Stimulated activated CD8-positive, alpha-beta memory T cell treated with anti-CD3 and anti-CD28 coated beads, Interleukin-4, amount 100 ng/mL, for 24 hours (primary cell): ENCODE measurements at places on chromosomes 2 and 18.

DNA sequence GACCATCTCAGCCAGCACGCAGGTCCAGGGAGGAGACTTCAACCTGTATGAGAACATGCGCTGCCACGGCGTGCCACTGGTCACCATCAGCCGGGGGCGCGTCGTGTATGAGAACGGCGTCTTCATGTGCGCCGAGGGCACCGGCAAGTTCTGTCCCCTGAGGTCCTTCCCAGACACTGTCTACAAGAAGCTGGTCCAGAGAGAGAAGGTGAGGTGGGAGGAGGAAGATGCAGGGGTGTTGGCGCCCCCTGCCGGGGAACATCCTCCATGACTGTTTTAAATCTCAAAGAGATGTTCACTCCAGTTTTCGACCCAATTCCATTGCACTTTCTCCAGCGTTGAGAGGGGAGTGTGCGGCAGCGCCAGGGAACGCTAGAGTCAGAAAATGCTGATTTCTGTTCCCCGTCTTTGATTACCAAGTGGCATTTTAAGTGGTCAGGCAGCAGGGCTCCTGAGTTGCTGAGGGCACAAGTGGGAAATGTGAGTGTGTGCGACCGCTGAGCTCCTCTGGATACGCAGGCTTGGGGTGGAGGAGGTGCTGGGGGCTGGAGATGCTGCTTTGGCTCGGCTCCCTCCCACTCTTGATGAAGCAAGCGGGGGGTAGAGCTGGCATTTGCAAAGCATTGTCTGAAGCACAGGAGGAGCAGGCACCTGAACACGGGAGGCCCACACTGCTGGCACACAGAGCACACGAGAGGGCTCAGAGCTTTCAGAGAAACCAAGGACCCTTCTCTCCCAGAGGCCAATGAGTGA is 27.7 kb upstream of the MAPRE3 start:
- peak; percentile 52 for DNase-seq

- no peak for DNase-seq
These were observed 68.0 kb downstream of the BOLA3 start for GRCh38 chr2:74079522-74080341.

DNA sequence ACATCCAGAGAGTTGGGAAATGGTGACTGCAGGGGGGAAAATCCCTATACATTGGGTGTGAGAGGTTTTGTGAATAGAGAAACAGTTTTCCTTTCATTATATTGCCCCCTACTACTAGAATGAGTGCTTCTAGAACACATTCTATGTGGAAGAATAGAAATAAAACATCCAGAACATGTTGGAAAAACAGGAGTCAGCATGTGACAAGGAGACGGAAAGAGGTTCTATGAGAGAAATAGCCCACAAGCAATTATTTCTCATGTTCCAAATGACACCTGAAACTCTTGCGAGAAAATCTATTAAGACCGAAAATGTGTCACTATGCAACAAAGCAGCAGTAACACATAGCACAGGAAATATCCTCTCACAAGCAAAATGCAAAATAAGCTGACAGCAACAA is 202.7 kb upstream of the SPOPL start:
- DNase-seq: no peak

- no peak for DNase-seq
These were observed 147.7 kb downstream of the WDPCP start for GRCh38 chr2:63440612-63441011.

- DNase-seq: no peak
These were observed 93.6 kb downstream of the MTCL1 start for GRCh38 chr18:8799001-8799400.

- DNase-seq: no peak
These were observed 15.9 kb upstream of the GMPPA start for GRCh38 chr2:219482674-219483405.

GRCh38 chr2:168944065-168944464 is 43.0 kb downstream of the G6PC2 start:
- no peak for DNase-seq

DNA sequence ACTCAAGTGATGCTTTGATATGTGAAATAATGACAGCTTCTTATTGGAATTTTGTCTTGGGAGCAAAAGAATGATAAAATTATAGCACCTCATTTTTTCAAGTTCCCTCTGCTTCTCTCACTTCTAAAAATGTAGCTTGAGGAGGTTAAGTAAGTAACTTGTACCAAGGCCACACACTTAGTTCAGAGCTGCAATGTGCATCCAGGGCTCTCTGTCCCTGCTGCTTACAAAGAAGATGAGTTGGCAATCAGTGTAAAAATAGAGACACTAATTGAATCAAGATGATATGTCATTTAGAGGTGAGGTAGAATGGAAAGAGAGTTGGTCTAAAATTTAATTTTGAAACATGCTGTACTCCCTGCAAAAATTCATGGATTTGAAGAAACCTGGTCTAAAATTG is 312.0 kb upstream of the TNP1 start:
- no peak for DNase-seq

- no peak for DNase-seq
These were observed 34.3 kb upstream of the SNED1 start for GRCh38 chr2:240963868-240964703.

- DNase-seq: no peak
These were observed 103.0 kb downstream of the EHBP1 start for GRCh38 chr2:62808554-62808953.

GRCh38 chr2:109133746-109134145 is 4.7 kb downstream of the SH3RF3 start:
- DNase-seq: no peak

- DNase-seq: no peak
These were observed 241.4 kb downstream of the NCKAP5 start for GRCh38 chr2:133326652-133327397.

- DNase-seq: peak; percentile 3
These were observed 29.1 kb downstream of the ARMC9 start for GRCh38 chr2:231227310-231228162.

- DNase-seq: no peak
These were observed 74.8 kb upstream of the FRZB start for GRCh38 chr2:182941121-182941722.

- DNase-seq: no peak
These were observed 115.6 kb downstream of the SEPTIN10 start for GRCh38 chr2:109497911-109498870.

- no peak for DNase-seq
These were observed 3.8 kb upstream of the ADRA2B start for GRCh38 chr2:96120091-96120720.

DNA sequence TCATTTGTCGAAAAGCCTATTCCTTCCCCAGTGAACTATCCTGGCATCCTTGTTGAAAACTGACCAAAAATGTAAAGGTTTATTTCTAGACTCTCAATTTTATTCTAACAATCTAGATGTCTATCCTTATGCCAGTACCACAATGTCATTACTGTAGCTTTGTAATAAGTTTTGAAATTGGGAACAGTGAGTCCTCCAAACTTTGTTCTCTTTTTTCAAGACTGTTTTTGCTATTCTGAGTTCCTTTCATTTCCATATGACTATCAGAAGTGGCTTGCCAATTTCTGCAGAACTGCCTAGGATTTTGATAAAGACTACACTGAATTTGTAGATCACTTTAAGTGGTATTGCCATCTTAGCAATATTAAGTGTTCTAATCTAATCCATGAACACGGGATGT is 9.7 kb downstream of the STARD7 start:
- no peak for DNase-seq

DNA sequence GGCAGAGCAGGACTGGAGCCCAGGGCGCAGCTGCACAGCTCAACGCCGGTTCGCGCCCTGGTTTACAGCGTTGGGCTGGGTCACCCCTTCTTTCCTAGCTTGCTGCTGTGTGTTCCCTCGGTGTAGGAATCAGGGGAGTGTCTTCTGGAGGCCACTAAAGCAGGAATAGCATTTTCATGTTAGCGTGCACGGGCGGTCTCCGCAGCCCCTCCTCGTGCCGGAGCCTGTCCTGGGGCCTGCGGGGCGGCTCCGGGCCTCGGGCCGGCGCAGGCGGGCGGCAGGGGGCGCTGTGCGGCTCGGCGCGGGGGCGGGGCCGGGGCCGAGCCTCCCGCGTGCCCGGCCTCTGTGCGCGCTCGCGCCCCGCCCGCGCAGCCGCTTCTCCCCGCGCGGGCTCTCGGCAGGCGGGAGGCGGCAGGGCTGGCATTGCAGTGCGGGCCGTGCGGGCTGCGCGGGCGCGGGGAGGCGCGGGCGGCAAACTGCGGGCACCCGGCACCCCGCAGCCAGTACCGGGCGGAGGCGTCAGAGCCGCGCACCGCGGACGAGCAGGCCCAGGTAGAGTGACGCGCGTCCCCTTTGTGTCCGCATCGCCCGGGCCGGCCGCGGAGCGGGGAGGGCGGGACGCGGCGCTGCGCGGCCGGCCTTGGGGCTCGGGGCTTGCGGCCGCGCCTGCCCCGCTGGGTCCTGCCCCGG is at the start of gene RNF144A:
Gene RNF144A, plus strand, starts transcription at position 342 of the 690 bp plus-strand sequence. CDS start 79,515 bp downstream, outside the sequence.
- peak; percentile 62 for DNase-seq

DNA sequence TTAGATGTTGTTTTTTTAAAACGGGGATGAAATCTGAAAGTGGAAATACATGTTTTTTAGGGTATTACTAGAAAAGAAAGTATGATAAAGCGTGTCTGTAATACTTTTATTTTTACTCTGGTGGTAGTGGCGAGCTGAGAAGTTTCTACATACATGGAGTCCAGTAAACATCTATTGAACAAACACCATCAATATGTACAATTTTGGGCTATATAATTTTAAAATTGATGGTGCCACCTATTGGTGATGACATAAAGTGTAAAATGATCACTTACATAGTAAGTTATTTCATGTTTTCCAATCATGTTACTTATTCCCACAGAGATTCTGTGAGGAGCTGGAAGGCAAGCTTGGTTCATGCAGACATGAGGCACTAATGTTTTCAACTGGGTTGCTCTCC is 31.5 kb upstream of the NFE2L2 start:
- no peak for DNase-seq

- DNase-seq: no peak
These were observed 38.7 kb upstream of the UXS1 start for GRCh38 chr2:106232638-106233349.

DNA sequence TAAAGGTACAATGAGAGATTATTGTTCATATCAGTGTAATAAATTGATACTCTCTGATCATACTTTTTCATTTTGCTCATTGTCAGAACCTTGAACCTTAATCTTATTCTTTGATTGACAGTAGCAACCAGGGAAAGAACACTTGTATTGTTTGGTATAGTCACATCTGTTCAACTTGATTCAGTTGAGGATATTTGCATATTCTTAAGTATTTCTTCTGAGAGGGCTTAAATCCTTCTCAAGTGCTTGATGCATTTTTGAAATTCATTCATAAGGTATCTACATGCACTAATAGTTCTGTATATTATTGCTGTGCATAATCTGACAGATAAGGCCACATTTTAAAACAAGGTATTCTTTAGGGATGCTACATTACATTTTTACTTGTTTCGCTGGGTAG is 118.9 kb downstream of the EHBP1 start:
- DNase-seq: no peak

DNA sequence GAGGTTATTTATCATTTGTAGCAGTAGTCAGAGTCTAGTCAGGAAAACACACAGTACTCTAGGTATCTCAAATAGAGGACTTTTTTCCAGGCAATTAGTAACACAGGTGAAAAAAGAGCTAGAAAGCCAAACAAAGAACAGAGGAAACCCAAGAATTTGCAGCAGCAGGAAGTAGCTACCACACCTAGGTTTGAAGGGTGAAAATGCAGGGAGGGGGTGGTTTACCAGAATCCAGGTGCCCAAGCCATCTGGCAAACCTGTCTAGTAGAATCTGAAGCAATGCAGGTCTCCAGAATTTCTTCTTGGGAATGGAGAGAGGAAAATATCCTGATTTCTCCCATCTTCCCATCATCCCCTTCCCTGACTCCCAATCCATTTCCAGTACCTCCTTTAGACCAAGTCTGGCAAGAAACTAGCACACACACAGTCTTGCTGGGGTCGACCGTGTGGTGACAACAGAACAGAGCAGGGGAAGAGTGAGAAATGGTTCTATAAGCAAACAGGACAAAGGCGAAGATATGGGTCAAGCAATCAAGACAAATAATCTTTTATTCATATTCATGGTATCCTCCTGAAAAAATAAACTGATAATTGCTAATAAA is 231.9 kb upstream of the MMADHC start:
- no peak for DNase-seq

DNA sequence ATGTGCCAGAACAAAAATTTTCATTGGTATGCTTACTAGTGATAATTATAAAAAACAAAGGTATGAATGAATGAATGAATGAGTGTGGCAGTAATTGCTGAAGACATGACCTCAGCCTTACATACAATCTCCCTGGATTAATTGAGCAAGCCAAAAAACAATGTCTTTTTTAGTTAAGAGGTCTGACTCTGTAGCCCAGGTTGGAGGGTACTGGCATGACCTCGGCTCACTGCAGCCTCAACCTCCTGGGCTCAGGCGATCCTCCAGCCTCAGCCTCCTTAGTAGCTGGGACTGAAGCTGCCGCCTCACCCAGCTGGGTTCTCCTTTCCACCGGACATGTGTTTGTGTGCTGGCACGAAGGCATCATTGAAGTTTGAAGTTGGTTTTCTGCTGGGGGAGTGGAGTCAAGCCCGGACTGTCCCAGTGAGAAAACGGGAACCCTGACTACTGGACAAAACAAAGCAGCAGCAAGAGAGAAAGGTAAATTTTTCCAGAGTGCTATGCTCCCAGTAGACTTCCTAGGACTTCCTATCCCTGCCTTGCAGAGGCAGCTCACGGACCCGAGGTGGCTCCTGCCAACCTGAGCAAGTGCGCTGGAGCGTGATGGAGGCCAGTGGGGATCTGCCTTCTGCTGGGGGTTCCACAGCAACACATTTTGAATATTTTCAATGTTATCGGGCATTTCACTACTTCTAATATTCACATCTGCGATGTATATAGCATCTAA is 6.4 kb upstream of the IMP4 start:
- DNase-seq: no peak

GRCh38 chr2:19866771-19867170 is 35.0 kb downstream of the TTC32 start:
- no peak for DNase-seq

DNA sequence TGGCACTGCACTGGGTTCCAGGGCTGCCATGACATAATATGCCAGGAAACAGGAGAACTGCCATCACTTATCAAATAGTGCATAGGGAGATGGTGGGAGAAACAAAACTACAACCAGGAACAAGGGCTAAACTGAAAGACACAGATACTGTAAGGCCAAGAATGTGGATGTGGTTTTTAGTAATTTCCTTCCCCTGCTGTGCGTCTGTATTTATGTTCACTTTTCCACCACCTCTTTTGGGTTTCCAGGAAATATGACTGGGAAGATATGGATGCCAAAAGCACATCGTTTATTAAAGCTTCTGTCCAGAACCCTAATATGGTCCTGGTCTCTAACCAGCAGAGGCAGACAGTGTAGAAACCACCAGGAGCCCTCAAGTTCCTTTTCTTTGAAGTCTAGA is 759.7 kb upstream of the FANCL start:
- no peak for DNase-seq

DNA sequence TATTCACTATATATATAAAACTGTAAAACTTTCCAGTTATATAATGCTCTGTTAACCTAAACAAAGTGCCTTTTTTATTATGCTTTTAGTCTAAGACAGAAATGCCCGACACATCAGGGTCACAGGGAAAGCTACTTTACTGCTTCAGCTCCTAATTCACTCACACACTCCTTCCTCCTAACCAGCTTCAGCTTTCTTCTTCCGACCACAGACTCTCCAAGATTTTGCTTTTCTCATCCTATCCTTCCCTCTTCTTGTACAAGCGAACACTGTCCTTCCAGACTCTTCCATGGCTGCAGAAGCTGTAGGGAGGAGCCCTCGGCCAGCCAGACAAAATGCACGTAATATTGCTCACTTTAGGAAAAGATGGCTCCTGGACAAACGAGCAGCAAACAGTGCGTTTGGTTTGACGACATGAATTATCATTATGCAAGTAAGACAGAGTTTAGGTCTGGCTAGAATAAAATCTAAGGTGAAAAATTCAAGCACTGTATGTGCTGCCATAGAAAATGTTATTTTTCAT is 47.5 kb upstream of the HNRNPA3 start:
- DNase-seq: no peak
